ENCODE measurements at places on chromosomes 6 and 20. TPM values are rescaled to one million over a fixed set of nuclear protein-coding genes. Genes with fewer than 3 reads are reported as not detected.

DNA sequence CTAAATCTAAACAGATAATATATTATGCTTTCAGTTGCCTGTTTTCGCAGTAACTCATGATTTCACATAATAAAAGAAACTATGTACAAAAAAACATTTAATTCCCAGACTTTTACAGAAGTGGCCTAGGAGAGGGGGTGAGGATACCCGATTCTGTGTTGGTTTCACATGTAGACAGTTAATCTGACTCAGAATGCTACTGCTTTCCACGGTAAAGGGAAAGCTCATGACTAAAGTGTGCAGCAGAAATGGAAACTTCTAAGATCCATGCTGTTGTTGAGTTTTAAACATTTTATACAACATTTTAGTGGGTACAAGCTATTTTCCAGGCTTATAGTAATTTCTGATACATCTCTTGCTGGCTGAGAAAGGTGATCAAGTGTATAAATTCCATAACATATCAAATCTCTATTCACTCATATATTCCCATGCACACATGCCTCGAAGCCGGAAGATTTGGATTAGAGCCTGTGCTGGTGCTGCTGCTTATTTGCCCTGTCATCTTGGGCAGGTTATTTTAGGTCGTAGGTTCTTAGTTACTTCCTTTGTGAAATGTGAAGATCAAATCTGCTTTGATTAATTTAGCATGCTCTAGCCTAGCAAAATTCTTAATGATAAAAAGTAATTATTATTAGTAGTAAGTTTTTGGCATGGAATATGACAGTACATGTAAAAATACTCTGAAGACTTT is 896.7 kb upstream of the MAP3K7 start:
- DNase-seq: no peak

GRCh38 chr20:25058051-25058846 is at the start of gene ACSS1:
Gene ACSS1 (minus strand): TSS chr20:25058139. CDS start chr20:25058102, 37 bp downstream.
- DNase-seq: peak; percentile 73

GRCh38 chr6:97401533-97401932 is 118.5 kb upstream of the MMS22L start:
- no peak for DNase-seq

GRCh38 chr6:95084867-95085266 is 492.5 kb upstream of the MANEA start:
- DNase-seq: no peak

DNA sequence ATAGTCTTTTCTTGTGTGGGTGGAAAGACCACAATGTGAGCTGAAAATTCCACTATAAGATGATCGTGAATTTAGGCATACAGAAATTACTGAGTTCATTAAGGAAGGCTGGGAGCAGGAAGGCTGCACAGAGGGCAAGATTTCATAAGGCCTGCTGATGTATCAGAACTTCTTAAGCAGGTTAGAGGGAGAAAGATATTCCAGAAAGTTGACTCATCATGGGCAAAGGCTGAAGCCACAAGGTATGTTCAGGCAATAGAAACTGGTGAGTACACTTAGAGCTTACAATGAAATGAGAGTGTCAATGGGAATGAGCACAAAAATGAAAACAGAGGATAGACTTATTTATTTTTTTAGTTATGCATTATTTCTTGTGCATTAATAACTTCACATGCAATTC is 618.6 kb downstream of the CBLN4 start:
- no peak for DNase-seq

GRCh38 chr6:158387036-158387435 is 74.8 kb downstream of the TULP4 start:
- no peak for DNase-seq

DNA sequence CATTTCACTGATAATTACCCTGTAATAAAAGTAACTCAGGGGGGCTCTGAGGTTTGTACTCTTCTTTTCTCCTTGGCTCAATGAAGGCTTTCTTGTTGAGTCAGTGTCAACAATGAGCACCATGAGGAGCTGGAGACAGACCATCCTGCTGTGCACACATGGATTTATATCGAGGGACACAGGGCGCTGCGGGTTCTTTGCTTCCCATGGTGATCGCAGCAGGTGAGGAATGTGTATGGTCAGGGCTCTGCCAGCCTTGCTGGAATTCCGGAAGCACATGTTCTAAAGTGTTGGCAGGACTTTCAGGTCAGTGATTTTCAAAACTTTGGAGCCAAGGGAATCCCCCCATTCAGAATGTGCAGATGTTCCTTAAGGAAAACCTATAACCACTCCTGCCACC is 27.1 kb downstream of the SMOC2 start:
- no peak for DNase-seq

DNA sequence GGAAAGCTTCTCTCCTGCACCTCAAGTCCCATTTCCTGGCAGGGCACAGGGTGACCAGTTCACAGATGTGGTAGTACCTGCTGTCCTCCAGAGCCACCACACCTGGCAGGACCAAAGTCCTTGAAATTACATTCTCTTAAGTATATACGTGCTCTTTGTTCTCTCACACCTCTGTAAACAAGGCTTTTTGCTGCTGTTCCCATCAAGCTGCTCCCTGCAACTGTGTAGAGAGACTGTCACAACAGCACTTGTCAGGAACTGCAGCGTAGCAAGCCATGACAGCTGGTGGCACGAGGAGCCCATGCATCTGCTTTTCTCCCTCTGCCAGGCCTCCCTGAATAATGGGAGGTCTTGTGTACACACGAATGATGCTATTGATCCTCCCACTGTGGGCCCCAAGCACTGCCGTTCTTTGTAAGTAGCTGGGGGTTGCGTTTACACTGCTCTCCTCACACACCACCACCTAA is 431.8 kb downstream of the CD83 start:
- no peak for DNase-seq

DNA sequence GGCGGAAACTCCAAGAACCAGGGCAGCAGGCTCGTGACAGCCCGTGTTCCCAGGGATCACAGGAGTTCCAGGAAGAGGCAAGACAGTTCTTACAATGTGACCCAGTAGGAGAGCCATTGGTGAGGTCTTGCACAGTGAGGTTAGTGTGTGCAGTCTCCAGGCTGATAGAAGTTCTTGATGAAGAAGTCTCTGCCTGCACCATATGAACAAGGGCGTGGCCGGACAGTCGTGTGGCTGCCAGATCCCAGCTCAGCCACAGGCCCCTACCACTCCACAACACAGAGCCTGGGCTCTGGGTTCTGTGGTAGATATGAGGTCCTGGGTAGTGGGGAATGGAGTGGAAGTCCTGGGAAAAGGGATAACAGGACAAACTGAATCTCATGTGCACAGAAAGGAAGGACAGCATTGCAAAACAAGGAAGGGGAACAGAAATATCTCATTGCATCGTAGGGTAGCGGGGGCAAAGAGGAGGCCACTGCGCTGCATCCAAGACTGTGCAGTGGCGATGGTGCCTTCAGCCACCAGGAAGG is 65.2 kb downstream of the STX11 start:
- no peak for DNase-seq

GRCh38 chr6:142112451-142113061 is 20.2 kb upstream of the GJE1 start:
- peak; percentile 84 for DNase-seq

GRCh38 chr6:139409026-139409425 is 34.6 kb upstream of the CITED2 start:
- DNase-seq: no peak

GRCh38 chr6:130152908-130153510 is 69.7 kb downstream of the SAMD3 start:
- DNase-seq: no peak

The AKAP7 gene
- total RNA-seq: 12.0 TPM

The PABPC1L gene
- total RNA-seq: 48.6 TPM

The OR2H2 gene
- total RNA-seq: not detected

The TMEM244 gene
- not detected for total RNA-seq

The SLC32A1 gene
- not detected for total RNA-seq
